ENCODE measurements at places on chromosomes 2 and 18.

DNA sequence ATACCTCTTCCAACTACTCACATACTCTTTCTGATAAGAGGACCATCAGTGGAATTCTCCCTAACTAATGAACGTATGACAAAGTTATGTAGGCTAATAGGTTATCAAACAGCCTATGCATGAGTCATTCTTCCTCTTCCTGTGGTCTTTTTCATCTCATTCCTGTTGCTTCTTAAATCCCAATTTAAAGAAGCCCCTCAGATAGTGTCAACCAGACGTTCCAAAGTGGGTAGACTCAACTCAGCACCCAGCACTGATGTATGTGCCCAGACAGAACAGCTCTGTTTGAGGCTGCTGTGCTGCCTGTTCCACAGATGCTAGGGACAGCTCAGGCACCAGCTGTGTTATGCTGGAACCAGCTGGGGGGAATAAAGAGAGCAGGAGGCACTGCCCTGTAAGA, 52.6 kb downstream of the CXCR4 start:
- no peak for DNase-seq

DNA sequence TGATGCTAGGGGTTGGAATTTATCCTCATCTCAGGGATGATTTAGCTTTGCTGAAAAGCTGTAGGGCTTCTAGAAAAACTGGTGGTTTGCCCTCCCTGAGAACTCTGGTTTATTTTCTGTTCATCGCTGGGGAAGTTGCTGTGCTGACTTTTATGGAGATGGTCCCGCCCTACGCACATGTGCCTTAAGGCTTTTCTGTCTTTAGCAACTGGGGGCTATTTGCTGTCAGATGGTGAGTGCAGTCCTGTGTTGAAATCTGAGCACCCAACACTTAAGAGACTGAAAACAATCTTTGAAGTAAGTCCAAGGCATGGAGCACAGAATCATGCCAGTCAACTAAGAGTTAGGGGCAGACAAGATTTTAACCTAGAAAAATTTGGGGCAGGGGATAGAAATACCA, 2148.4 kb upstream of the CELF4 start:
- no peak for DNase-seq

GRCh38 chr2:190088917-190089316, 26.4 kb upstream of the MSTN start:
- DNase-seq: peak; percentile 69

GRCh38 chr2:133523406-133523805, 44.9 kb downstream of the NCKAP5 start:
- peak; percentile 27 for DNase-seq

DNA sequence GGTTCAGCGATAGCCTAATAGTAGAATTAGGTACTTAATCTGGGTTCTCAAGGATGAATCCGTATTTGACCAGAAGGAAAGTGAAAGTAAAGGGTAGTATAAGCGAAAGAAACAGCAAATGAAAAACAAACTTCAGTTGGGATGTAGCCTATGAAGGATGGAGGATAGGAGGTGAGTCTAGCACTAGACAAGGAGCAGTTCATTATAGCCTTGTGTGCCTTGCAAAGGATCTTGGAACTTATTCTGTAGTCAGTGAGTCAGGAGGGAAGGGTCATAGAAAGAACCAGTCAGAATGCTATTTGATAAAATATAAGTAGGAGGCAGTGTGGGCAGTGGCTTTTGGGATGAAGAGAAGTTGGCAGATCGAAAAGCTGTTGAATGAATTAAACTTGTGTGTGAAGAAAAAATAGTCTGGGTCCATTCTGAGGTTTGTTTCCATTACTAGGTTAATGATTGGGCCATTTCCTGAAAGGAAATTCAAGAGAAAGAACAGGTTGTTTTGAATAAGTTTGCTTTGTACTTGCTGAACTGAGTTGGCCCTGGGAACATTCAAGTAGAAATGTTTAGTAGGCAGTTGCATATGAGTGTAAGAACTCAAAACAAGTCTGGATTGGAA, 48.5 kb downstream of the ANKRD12 start:
- no peak for DNase-seq
